Fibroblast of lung (primary cell): ENCODE measurements at places on chromosomes 2 and 18. TPM values are rescaled to one million over a fixed set of nuclear protein-coding genes. Genes with fewer than 3 reads are reported as not detected.

The ANO7 gene
- 0.50 and 0.70 TPM in 2 replicates for polyA plus RNA-seq

The BBS5 gene
- polyA plus RNA-seq, result 3.4 and 4.6 TPM in 2 replicates

The SIX3 gene
- not detected in 2 replicates for polyA plus RNA-seq

The SLC14A1 gene
- 8.0 and 56.5 TPM in 2 replicates for polyA plus RNA-seq

The MAP3K20 gene
- polyA plus RNA-seq, result 59.3 and 105 TPM in 2 replicates

The LOXL3 gene
- 13.7 and 20.6 TPM in 2 replicates for polyA plus RNA-seq

The STARD6 gene
- 0.39 and 0.42 TPM in 2 replicates for polyA plus RNA-seq

The SCG2 gene
- 1.4 and 2.9 TPM in 2 replicates for polyA plus RNA-seq

The DSG4 gene
- polyA plus RNA-seq, result not detected in 2 replicates

The TFCP2L1 gene
- not detected in 2 replicates for polyA plus RNA-seq

The STPG4 gene
- 0.05 TPM in 1 of 2 replicates, not detected in the other for polyA plus RNA-seq

The NRBP1 gene
- 169 and 192 TPM in 2 replicates for polyA plus RNA-seq

The ECEL1 gene
- polyA plus RNA-seq, result not detected in 2 replicates
